ENCODE measurements at places on chromosomes 5 and 9.
A peak's percentile ranks its signal among the peaks of the same experiment; 100 is the strongest.

DNA sequence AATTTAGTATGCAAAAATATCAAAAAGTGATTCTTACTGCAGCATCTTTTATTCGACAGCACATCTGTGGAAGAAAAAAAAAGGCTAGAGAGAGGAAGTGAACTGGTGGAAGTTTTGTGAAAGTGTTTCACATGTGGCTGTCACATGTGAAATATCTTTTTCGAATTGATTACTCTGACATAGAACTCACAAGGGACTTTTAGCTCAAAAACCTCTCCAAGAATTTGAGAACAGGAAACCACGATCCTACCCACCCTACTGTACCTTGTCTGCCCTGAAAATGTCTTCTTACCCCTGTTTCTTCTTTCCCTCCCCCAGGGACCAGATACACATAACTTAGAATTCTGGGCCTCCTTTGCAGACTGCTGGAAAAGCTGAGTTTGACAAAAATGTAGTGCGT, 106.5 kb upstream of the PRRC1 start:
- no peak for DNase-seq

GRCh38 chr5:154788212-154788611, 33.0 kb downstream of the LARP1 start:
- no peak for DNase-seq

DNA sequence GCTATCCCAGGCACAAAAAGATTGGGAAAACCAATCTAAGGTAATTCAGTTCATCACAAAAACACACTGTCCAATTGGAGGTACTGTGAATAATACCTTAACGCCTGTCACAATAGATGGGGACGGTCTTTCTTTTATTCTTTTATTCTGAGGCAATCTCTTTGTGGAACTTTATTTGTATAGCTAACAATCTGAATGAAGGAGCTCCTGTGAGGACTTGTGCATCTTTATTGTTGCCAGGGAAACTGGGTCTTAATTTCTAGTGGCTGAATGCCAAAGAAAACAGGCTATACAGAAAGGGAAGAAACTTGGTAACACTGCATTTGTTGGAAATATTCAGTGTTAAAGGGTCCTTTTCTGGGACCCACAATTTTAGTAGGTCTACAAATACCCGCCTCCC, 546.9 kb upstream of the C9orf72 start:
- DNase-seq: peak; percentile 38

- no peak for DNase-seq
These were observed 74.1 kb upstream of the CLINT1 start for GRCh38 chr5:157933005-157933404.

DNA sequence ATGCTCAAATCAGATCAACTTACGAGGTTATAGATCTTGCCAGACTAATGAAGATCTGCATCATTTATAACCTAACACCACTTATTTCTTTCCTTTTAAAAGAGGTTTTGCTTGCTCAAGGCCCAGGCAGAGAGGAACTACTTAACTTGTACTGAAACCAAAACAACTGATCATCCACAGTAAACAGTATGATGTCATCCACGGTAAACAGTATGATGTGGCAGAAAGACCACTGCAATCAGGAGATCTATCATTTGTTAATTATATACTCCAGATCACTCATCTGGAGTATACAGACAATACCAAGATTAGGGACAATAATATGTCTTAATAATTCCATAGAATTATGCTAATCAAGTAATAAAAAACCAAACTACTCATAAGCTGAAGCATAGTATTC, 116.8 kb downstream of the ADAMTS6 start:
- no peak for DNase-seq

GRCh38 chr5:89972901-89973300, 436.7 kb downstream of the CETN3 start:
- no peak for DNase-seq

DNA sequence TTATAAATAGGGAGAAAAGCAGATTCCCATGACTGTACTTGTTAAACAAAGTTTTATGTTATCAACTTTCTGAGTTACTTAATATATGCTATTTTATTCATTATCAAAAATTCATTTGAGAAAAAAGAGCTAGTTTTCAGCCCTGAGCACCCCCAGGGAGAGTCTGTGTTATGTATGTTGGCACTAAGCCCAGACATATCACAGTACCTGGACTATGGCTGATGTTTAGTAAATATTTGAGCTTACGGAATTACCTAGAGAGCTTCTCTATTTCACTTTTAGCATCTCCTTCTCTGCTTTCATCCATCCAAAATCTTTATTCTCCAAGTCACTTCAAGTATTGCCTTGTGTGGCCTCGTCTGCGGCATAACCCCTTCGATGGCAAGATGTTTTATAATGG, 225.9 kb upstream of the PCSK5 start:
- peak; percentile 10 for DNase-seq

GRCh38 chr9:82560457-82560904, 502.5 kb downstream of the RASEF start:
- peak; percentile 82 for DNase-seq

DNA sequence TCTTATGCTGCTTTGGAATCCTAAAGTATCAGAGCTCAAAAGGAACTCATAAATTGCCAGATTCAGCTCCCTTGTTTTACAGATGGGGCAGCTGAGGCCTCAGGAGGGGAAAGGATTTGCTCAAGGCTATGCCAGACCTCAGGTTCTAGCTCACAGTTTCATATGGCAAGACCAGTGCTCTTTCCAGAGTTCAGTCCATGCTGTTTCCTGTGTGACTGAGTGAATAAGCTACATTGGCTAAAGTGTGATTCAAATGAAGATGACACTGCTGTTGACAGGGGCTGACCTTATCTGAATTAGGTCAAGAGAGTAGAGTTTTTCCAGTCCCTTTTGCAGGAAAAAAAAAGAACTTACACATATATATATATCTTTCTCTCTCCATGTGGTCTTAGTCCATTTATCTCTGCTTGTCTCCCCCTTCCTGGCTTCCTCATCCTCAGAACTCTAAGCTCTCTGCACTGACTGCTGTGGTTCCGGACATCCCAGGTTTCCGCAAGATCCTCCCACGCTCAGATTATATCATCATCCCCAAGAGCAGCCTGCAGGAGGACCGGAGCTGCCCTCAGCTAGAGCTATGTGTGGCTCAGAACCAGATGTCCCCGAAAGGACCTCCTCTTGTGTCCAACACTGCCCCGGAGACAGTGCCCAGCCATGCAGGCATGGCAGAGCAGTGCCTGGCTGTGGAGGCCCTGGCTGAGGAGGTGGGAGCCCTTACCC, 9.3 kb downstream of the HMGXB3 start:
- DNase-seq: no peak

DNA sequence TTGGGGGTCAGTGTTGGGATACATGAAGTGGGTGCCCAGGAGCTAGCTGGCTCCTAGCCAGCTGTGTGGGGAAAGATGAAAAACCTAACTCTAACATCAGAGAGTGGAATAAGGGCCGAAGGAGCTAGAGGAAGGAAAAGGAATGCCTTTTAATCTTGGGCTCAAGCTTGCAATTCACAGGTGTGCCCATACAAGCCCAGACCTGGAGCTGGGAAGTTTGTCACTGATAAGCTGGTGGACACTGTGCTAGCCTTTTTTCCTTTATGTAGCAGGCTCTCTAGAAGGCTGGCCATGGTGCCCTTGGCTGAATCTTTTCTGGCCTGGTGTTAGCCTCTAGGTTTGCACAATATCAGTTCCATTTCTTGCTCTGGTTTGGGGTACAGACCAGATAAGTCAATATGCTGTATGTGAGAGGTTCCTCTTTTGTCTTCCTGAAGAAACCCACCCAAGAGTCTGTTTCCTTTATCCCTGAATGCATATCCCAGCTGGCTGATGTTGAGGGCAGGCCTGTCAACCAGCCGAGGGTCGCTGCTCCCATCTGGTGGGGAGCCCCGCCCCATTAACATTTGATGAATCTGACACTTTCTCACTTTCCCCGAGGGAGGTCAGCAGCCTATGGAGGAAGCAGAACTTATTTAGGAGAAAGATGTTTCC, 92.4 kb upstream of the CXCL14 start:
- no peak for DNase-seq

GRCh38 chr5:168984135-168984675, 316.7 kb downstream of the SLIT3 start:
- DNase-seq: no peak

DNA sequence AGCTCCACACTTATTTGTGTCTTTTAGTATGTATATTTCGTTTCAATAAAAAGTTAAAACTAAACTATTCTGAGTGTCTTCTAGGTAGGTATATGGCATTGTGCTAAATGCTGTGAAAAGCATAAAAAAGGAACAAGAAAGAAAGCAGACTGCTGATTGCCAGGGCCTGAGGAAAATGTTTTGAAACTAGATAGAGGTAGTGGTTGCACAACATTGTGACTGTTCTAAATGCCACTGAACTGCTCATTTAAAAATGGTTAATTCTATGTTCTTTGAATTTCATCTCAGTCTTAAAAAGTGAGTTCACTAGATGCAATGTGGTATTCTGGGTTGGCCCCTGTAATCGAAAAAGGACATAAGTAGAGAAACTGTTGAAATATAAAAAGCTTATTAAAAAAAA, 2.6 kb upstream of the ALAD start:
- DNase-seq: no peak

GRCh38 chr5:178516504-178517235, 73.5 kb downstream of the COL23A1 start:
- DNase-seq: no peak

GRCh38 chr5:136087961-136088871, 44.4 kb upstream of the SMAD5 start:
- DNase-seq: no peak

- DNase-seq: no peak
These were observed 790.1 kb downstream of the TLE1 start for GRCh38 chr9:80899208-80899607.

- DNase-seq: no peak
These were observed 6.0 kb upstream of the LMX1B start for GRCh38 chr9:126607731-126608130.

GRCh38 chr9:124216474-124217176, 41.1 kb upstream of the NEK6 start:
- DNase-seq: no peak

DNA sequence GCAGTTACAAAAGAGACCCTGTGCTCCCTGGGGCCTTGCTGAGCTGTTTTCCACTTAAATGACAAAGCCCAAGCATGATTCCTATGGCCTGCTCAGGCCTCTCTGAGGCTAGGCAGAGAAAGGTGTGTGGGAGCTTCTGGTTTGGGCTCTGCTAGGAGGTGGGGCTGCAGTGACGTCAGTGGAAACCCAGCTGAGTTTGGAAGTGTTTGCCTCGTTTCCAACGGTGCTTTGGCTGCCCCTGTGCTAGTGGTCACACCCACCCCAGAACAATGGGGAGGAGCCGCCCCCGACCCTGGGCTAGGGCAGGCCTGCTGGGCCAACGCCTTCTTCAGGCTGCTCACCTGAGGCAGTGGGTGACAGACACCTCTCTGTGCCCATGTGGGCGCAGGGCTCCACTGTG, 10.4 kb downstream of the ANGPTL2 start:
- peak; percentile 45 for DNase-seq

DNA sequence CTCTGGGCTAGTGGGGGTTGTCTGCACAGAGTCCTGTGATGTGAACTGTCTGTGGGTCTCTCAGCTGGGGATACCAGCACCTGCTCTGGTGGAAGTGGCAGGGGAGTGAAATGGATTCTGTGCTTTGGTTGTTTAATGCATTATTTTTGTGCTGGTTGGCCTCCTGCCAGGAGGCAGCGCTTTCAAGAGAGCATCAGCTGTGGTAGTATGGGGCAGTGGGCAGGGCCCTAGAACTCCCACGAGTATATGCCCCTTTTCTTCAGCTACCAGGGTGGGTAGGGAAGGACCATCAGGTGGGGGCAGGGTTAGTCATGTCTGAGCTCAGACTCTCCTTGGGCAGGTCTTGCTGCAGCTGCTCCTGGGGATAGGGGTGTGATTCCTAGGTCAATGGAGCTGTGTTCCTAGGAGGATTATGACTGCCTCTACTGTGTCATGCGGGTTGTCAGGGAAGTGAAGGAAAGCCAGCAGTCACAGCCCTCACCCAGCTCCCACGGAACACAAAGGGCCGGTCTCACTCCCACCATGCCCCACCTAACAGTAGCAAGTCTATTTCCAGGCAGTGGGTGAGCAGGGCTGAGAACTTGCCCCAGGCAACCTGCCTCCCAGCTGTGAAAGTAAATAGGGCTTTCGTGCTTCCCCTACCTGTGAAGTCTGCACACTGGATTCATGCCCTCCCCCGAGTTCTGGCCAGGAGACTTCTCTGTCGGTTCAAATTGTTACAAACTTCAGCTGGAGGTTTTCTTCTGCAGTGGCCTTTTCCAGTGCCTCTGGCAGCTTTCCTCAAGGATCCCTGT, 25.7 kb upstream of the FAM81B start:
- DNase-seq: peak; percentile 24

GRCh38 chr5:30891660-30892059, 301.8 kb upstream of the CDH6 start:
- DNase-seq: peak; percentile 68

DNA sequence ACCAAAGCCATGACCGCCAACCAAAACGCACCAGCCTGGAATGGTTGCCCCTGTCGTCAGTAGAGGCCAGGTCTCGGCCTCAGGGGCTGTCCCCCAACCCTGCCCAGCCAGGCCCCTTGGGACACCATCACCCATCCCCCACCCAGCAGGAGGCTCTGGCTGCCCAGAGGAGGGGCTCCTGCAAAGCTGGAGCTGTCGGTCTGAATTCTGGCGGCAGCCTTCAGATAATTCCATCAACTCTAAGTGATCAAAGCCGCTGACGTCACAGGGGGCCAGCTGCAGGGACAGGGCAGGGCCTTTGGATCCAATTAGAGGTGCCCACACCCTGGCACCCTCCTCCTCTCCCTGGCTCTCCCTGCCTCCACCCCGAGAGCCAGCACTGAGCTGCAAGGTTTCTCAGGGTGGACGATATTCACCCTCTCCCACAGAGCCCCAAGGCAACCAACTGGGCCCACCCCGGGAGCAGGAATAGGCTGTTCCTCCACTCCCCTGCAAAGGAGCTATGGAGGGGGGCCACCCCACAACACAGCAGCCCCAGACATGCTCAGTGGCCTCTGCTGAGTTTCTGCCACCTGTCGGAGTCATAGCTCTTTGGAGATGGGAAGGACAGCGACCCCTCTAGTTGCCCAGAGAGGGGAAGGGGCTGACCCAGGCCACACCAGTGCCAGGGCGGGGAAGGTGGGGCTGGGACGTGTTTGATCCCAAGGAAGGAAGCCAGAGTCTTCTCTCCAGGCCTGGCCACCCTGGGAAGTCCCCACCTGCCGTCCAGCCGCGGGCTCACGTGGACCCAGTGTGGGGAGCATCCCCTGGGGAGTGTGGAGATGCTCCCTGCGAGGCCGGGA, 78.4 kb downstream of the NTNG2 start:
- DNase-seq: peak; percentile 47

GRCh38 chr5:144088206-144089064, 82.0 kb downstream of the YIPF5 start:
- no peak for DNase-seq

DNA sequence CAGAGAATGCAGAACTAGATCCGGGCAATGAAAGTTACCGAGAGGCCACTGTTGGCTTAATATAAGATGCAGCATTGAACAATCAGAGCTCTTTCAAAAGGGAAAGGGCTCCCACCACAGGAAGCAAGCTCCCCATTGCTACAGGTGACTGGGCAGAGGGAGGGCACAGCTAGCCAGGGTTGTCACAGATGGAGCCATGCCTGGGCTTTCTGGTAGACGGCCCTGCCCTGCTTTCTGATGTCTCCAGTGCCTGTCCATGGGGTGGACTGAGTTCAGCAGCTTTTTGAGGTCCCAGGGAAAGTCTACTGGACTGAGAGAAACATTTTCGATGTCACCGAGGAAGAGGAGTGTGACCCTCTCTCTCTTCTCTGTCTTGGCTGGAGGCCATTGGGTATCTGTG, 14.1 kb downstream of the RGS3 start:
- no peak for DNase-seq

- no peak for DNase-seq
These were observed 78.1 kb downstream of the DAP start for GRCh38 chr5:10682801-10683525.
